Kidney (tissue), 22 donors: ENCODE measurements at places on chromosomes 16 and 17. TPM values are rescaled to one million over a fixed set of nuclear protein-coding genes. Genes with fewer than 3 reads are reported as not detected.

Gene SLC13A5
- not detected for total RNA-seq

Gene FHOD1
- 30.4 TPM for total RNA-seq

DNA sequence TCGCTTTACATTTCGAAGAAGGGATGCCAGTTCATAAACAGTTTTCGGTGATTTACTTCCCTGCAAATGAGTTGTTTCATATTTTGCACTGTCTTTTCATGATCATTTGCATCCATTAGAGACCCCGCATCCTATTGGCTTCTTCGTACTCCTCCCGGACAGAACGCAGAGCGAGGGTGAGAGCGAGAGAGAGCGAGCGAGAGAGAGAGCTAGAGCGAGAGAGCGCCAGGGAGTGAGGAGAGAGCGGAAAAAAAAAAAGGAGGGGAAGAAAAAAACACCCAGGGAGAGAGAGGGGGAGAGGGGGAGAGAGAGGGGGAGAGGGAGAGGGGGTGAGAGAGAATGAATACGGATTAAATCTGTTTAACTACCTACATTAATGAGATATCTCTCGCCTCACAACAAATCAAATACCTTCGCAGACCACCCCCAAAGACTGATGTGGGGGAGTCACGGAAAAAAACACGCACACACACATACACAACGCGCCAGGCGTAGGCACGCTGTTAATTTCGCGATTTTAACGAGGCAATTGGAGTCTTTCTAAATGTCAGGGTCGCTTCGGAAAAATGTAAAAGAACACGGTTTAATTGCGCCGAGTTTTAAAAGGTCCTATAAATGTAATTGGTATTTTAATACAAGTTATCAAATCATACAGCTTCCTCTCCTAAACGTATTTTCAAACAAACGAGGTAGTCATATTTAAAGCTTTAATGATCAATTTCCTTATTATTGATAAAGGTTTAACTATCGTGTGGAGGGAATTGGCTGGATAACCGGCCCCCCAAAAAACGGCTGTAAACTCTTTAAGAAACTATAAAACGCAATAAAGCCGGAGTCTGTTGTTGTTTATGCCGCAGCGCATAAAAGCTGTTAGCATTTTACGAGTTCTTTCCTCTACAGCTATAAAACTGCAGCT, at the start of gene HOXB8:
Gene HOXB8, minus strand, starts transcription at position 246 of the 916 bp plus-strand sequence. CDS start 588 bp downstream, outside the sequence.
- H3K4me3 ChIP-seq, result peak within 1 kb of the TSS; percentile 81
- peak within 1 kb of the TSS; percentile 97 for H3K27ac ChIP-seq
- no peaks in the 10 kb centered on the region for H3K4me1 ChIP-seq
- no peaks in the 10 kb centered on the region for H3K36me3 ChIP-seq
- H3K27me3 ChIP-seq, result peaks cover 15% of the 10 kb centered on the region
- DNase-seq, result peak; percentile 79

- no peak overlapping the region for H3K27ac ChIP-seq
- H3K36me3 ChIP-seq, result no peaks in the 10 kb centered on the region
- DNase-seq, result no peak
- no peak overlapping the region for H3K4me3 ChIP-seq
- H3K27me3 ChIP-seq, result no peaks in the 10 kb centered on the region
These were observed 217.3 kb downstream of the USP22 start for GRCh38 chr17:20825539-20825938.
